ENCODE measurements at places on chromosomes 6 and 20.

DNA sequence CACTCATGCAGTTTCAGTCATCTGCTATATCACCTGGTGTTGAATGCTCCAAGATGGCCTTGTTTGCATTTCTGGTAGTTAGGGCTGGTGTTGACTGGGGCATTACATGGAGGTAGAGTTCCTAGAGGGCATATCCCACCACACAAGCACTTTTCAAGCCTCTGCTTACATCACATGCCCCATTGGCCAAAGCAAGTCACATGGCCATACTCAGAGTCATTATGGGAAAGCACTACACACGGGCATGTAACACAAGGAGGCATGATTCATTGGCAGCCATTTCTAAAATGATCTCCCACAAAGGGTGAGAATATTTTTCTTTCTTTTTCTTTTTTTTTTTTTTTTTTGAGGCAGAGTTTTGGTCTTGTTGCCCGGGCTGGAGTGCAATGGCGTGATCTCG, 73.2 kb downstream of the TRMT6 start:
- no peak for DNase-seq

DNA sequence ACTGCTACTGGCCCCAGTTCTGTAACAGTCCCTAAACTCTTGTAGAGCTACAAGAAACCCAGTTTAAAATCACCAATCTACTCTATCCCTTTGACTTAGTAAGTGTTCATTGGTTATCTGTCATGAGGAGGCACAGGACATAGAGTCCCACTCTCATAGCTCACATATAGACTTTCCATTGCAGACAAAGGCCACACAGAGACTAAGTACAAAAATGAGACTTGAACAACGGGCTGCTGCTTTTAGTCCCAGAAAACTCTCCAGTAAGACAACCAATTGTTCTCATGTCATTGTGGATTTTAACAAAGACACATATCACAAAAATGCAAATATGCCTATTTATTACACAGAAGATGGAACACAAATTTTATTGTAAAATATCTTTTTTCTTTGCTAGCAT, 197.4 kb downstream of the PTPRK start:
- no peak for DNase-seq

- no peak for DNase-seq
These were observed 16.5 kb upstream of the RPN2 start for GRCh38 chr20:37162646-37163045.

GRCh38 chr6:6565488-6565887, 23.0 kb upstream of the LY86 start:
- DNase-seq, result no peak

DNA sequence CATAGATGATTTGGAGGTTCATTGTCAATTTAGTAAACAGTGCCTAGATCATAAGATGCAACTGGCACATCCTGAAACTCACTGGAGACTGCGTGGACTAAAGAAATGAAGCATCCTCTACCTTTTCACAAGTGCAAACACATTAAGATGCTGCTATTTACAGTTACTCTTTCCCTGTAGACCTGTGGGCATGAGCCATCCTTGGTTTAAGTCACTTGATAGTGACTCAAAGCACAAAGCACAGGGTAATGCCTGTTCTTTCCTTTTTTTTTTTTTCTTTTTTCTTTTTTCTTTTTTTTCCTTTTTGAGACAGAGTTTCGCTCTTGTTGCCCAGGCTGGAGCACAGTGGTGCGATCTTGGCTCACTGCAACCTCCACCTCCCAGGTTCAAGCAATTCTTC, 10.0 kb upstream of the HLA-DQA1 start:
- DNase-seq, result no peak

DNA sequence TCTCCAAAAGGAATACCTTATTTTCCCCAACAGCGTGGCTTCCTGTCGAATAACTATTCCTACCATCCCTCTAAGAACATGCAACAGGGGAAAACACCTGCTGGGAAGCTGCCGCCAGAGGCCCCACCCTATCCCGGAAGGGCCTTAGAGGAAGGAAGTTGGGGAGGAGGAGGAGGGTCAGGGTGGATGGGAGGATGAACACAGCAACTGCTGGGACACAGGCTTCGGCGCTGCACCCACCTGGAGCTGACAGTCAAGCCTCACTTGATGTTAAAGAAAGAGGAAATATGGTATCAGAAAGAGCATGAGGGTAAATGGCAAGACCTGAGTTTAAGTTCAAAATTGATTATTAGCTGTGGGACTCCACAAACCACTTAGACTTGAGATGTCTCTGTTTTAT, 36.5 kb upstream of the RPS6KA2 start:
- no peak for DNase-seq

GRCh38 chr6:3535776-3536435, 79.1 kb upstream of the SLC22A23 start:
- no peak for DNase-seq

DNA sequence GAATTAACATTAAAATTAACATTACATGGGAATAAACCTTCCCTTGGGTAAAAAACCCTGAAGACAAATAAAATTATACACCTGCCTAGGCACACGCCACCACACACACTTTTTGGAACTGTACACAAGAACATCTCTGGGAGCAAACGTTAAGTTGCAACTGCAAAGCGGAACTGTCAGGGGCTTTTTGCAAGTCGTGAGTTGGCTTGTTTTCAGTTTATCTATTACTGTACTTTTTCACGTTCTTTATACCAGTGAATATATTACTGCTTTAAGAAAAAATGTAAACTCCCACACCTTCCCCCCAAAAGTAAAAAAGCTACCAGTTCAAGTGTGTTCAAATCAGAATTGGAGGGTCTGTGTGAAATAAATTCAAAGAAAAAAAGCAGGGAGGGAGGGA, 65.5 kb upstream of the NFATC2 start:
- no peak for DNase-seq

- no peak for DNase-seq
These were observed 27.9 kb downstream of the KAT14 start for GRCh38 chr20:18165553-18165952.

DNA sequence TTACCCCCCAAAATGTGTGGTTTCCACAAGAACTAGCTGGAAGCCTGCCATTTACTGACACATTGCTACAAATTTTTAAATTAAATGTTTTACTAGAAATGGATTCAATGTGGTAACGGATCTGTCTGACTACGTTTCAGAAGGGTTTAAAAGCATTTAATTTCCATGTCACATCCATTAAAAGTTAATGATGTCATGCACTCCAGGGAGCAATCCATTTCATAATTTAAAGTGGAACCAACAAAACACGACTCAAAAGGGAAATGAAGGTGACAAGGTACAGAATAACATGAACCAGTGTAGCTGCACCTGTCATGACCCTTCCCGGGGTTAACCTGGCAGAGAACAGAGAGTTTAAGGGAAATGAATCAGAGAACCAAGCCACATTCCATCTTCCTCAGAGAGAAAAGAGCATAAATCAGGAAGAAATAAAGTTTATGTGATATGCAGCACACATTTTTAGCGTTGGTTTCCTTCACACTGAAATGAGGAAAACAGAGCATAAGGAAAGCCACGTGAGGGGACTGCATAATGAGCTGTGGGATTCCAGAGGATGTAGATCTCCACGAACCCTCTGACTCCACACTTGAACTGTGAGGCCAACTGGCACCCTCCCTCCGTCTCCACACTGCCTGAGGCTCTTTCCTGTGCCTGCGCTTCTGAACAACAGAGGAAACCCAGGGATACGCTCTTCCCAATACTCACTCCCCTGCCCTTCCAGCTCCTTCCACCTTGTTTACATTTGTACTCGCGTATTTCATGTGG, 170.3 kb upstream of the AHI1 start:
- DNase-seq, result peak; percentile 48

GRCh38 chr6:30541515-30542403, 14.5 kb downstream of the GNL1 start:
- DNase-seq, result peak; percentile 75

DNA sequence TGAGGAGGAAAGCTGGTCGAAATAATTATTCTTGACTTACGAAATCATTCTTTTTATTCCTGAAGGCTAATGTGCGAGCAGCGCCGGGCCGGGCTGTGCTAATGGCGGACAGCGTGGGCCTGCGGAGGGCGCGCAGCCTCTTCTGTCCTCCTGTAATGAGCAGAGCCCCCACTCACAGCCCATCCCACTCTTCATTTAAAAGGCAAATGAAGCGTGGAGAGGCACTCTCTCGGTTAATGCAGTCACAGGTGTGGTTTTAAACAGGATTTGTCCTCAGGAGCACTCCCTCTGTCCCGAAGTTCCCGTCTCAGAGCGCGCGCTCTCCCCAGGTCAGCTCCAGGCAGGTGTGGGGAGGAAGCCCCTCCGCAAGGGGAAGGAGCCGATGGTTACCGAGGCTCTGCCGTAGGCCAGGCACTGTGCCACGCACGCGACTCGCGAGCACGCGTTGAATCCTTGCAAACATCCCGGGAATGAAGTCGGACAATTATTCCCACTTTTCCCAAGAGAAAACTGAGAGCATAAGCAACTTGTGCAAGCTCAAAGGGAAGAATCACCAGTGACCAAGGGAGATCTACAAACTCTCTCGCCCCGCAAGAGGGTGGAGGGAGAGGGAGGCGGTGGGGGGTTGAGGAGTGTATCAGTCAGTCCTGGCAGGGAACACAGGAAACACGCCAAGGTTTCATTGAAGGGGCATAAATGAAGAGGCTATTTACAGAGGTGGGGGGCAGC, 35.5 kb upstream of the ZFAND3 start:
- DNase-seq, result peak; percentile 41

DNA sequence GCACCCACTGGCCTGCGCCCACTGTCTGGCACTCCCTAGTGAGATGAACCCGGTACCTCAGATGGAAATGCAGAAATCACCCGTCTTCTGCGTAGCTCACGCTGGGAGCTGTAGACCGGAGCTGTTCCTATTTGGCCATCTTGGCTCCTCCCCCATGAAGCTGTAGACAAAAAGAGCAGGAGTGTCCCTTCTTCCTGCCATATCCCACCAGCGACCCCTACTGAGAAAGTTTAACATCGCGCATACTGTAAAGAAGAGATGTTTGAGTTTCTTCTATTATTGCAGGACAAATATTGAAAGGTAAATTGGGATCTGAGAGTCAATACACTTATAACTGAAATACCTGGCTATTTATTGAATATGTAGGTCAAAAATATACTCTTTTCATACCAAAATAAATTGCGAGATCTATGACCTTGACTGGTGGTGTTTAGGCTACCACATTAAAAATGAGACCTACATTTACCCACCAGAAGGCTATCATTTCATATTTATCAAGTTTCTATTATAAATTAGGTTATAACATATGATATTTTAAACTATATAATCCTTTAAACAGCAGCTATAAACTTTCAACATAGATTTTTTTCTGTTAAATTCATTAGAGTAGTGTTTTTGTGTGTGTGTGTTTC, 586.3 kb downstream of the HTR1B start:
- peak; percentile 22 for DNase-seq

GRCh38 chr6:16979677-16980370, 122.0 kb upstream of the STMND1 start:
- DNase-seq, result no peak

- no peak for DNase-seq
These were observed 296.6 kb downstream of the PHACTR1 start for GRCh38 chr6:13012977-13013680.

GRCh38 chr20:58235010-58235409, 6.6 kb upstream of the ANKRD60 start:
- DNase-seq, result no peak

DNA sequence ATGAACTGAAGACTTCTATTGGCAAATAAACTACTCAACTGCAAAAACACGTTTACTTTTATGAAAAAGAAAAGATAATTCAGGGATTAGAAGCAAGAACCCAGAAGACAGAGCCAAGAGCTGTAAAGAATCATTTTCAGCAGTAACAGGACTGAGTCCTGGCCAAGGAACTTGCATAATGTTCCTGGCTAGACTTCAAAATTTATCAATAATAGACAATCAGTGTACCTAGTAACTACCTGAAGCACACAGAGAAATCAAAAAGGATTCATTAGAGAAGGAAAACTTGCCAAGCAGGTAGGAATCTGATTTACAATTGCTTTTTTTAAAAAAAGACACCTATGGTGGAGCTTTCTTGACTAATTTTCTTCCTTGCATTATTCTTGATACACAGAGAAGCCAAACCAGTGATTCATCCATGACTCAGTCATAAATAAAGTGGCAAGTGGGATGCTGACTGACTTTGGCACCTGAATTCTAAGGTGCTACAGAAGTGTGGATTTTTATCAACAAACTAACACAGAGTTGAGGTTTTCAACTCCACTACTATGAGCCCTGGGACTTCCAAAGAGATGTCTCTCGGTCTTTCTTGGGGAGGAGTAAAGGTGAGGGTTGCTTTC, 281.3 kb downstream of the BMP7 start:
- peak; percentile 19 for DNase-seq

- peak; percentile 98 for DNase-seq
These were observed 289.4 kb upstream of the STXBP5 start for GRCh38 chr6:146914489-146915483.

GRCh38 chr20:14617123-14617522, 279.7 kb upstream of the FLRT3 start:
- peak; percentile 12 for DNase-seq

- DNase-seq, result no peak
These were observed 12.0 kb upstream of the ADGRF4 start for GRCh38 chr6:47686411-47686810.

DNA sequence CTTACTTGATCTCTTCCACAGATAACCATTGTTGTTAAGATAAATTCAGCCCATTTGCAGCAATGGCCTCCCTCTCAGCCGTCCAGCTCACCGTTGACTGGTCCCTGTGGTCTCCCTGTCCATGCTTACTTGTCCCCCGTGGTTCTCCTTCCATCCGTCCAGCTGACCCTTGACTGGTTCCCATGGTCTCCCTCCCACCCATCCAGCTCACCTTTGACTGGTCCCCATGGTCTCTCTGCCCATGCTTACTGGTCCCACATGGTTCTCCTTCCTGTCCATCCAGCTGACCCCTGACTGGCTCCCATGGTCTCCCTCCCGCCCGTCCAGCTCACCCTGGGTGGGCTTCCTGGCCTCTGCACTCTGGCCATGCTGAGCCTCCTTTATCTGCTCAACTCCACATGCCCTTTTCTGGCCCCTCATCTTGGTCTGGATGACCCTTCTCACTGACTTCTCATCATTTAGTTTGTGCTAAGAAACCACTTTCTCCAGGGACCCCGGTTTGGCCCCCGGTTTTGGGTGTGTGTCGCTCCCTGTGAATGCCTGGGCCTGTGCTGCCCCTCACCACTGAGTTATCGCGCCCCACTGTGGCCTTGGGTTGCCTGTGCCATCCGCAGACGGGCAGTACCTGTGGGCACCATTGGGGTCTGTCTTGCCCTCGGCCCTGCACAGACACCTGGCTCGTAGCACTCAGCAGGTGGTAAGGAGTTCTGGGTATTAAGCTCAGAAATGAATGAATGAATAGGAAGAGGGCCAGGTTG, 146.4 kb downstream of the ERMARD start:
- DNase-seq, result no peak

DNA sequence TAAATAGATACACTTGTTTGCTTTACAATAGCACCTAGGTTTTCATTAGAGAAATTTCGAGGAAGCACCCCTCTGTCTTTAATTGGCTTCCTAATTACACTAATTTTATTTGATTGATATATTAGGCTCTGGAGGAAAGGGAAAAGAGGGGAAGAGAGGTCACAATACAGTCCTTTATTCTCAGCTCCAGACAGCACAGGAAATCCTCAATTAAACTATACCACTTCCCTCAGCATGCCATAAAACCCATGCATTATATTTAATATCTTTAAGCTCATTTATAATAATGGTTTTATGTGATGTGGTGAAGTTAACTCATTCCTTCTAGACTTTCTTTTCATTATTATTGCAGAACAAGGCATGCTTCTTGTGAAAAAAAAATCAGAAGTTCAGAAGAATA, 17.7 kb upstream of the PDE7B start:
- no peak for DNase-seq
